ENCODE measurements at places on chromosomes 12 and 14.
A peak's percentile ranks its signal among the peaks of the same experiment; 100 is the strongest.

GRCh38 chr12:127479256-127479655 is 787.7 kb upstream of the TMEM132C start:
- DNase-seq = no peak

DNA sequence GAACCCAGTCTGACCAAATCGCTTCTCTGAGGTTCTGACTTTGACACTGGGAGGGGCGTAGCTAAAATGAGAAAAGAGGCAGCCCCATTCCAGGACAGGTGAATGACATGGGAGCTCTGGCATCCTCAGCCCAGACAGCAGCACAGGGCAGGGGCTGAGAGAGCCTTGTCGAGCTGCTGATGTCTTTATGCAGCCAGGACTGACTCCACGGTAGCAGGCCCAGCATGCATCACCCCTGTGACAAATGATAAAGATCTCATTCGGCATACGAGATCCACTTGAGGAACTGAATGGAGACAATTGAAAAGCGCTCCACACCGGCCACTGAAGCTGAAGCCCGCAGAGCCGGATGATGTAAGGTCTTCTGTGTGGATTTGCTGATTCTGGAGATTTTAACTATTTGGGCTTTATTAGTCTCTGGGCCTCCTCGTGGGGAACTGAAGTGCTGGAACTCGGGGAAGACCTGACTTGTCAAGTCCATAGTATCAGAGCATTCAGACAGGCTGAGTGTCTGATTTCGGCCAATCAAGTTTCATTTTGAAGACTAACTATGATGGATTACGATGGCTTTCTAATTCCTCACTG is 56.9 kb upstream of the MAP1LC3B2 start:
- no peak for DNase-seq

- no peak for DNase-seq
Measured at GRCh38 chr14:75070383-75070782, 942 bp downstream of the ZC2HC1C start.

GRCh38 chr12:12466157-12466556 is 96.5 kb downstream of the DUSP16 start:
- no peak for DNase-seq

DNA sequence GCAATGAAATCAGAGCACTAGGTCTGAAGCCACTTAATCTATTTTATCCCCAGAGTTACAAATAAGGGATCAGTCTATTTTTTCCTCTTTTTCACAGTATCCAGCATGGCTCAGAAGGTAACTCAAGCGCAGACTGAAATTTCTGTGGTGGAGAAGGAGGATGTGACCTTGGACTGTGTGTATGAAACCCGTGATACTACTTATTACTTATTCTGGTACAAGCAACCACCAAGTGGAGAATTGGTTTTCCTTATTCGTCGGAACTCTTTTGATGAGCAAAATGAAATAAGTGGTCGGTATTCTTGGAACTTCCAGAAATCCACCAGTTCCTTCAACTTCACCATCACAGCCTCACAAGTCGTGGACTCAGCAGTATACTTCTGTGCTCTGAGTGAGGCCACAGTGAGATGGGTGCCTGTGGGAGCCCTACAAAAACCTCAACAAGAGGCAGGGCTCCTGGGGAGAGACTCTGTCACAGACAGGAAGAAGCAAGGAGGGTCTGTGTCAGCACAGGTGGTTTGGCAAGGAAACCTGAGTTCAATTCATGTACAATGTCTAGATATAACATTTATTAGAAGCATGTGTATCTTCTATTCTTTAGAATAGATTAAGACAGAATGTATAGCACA is 334.3 kb upstream of the OR4E1 start:
- DNase-seq = no peak

DNA sequence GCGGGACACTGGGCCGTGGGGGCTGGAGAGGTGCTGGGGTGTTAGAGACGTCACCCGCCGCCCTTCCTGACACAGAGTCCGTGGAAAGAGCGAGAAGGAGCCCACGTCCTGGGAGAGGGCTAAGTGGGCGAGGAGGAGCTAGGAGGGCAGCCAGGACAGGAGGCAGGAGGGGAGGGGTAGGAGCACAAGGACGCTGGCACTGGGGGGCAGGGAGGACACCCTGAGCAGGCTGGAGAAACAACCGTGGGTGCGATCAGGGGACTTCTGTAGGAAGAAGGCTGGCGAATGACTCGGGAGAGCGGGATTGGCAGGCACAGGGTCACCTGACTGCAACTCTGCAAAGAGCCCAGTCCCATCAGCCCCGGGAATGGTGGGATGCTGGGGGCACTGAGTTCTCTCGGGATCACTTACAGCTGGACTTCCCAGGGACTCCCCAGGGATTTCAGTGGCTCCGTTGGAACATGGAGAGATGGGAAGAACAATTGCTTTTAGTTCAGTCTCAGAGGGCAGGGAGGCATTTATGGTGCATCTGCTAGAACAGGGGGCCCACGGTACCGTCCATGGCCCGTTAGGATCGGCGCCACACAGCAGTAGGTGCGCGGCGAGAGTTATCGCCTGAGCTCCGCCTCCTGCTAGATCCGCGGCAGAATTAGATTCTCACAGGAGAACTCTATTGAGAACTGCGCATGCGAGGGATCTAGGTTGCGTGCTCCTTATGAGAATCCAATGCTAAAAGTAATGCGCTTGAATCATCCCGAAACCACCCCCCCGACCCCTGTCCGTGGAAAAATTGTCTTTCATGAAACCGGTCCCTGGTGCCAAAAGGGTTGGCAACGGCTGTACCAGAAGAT is 24.3 kb downstream of the UBR7 start:
- peak; percentile 28 for DNase-seq

- no peak for DNase-seq
Measured at GRCh38 chr12:54388237-54389133, 4.0 kb upstream of the ZNF385A start.

- DNase-seq = no peak
Measured at GRCh38 chr12:49930515-49931288, 19.8 kb upstream of the AQP2 start.

DNA sequence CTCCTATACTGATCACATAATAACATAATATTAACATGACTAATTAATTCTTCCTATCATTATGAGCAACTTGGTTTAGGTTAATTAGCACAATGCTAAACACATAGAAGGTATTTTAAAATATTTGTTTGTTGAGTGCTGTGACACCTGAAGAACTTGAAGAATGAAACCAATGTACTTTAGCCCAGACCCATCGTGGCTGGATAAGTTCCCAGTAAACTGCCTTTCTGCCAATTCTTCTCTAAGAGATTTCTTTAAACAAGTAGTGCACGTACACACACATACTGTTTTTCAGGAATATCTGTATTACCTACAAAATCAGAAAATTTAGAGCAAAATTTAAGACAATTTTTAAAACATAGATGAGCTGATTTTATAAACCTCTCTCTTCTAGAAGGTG is 207.4 kb upstream of the SSTR1 start:
- no peak for DNase-seq

DNA sequence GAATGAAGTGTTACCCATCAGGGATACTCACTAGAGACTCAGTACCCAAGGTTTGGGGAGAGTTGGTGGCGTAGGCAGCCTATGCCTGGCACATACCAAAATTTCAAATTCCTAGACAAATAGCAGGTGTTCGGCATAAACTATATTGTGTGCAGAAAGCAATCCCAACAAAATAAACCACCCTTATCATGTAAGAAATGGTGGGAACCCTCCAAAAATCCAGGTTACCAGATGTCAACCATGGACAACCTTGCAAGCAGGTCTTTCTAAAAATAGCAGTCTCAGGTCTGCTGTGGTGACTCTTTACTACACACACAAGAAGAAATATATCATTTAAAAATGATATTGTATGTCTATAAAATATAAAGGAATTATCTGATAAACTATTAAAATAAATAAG is 17.7 kb upstream of the PTGER2 start:
- no peak for DNase-seq

DNA sequence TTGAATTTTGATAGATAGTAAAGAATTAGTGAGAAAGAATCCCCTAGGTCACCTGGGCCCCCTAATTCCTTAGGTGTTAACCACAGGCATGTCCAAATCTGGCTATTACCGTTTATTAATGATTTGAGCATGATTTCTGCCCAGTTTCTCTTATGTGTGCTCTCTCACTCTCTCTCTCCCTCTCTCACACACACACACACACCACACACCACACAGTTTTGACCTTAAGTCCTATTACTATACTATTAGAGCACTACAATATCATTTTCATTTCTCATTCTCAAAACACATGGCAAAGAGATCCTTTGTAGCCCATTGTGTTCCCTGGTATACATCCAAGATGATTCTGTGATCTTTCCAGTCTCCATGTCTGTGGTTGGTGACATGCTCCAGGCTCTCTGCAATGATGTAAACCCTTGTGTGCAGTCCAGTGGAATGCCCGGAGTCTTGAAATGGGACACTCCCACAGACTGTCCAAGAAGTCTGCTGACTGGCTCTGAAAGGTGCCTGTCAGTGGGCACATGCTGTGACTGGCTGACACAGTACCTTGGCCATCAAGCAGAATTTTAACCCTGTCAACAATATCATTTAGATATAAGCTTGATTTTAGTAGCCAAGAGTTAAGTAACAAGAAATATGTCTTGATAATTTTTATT is 96.2 kb downstream of the FIGNL2 start:
- DNase-seq = no peak

Measured in NCI-H510A (cell line).